ENCODE measurements at places on chromosomes 12 and 14.

- no peak for DNase-seq
Measured at GRCh38 chr12:32475724-32476123, 76.4 kb downstream of the FGD4 start.

GRCh38 chr12:107670999-107671643 lies 14.5 kb upstream of the PWP1 start:
- peak; percentile 32 for DNase-seq

DNA sequence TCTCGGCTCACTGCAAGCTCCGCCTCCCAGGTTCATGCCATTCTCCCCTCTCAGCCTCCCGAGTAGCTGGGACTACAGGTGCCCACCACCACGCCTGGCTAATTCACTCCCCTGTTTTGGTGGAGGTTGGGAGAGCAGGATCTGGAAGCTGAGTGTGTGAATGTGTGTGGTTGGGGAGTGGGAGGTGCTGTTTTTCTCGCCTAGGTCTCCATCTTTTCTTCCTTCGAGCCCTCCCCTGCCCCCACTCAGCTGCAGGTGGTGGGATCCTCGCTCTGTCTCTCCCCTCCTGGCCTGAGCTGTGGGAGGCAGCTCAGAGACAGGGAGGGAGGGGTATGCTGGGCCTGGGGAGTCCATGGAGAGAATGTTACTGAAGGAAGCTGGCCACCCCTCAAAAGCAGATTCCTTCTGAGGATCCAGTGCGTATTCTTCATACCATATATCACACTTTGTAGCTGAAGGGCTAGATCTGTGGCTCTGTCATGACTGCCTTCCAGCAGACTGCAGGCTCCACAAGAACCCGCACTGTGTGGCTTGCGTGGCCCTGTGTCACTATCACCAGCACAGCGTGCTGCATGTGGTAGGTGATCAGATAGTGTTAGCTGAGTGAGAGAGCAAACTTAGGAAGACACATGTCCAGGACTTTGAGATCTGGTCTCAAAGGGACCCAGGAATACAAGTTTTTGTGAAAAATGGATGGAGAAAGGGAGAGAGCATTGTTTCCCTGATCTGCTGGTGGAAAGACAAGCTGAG lies 2.8 kb downstream of the KRT83 start:
- DNase-seq, result no peak

DNA sequence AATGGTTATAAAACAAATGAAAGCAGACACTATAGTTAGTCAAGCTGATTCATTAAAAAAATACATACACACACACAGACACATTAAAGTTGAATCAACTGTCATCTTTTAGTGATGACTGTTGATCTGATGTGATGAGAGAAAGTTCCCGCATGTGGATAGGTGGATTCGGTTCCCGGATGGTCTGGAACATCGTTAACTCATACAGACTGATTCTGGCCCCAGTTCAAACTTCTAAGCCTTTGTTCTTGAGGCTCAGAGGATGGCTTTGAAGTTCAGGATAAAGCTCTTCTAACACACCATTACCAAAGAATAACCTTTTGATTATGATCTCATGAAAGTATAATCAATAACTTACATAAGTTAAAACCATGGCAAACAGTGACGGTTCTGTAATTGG lies 27.5 kb downstream of the WIF1 start:
- DNase-seq, result no peak

DNA sequence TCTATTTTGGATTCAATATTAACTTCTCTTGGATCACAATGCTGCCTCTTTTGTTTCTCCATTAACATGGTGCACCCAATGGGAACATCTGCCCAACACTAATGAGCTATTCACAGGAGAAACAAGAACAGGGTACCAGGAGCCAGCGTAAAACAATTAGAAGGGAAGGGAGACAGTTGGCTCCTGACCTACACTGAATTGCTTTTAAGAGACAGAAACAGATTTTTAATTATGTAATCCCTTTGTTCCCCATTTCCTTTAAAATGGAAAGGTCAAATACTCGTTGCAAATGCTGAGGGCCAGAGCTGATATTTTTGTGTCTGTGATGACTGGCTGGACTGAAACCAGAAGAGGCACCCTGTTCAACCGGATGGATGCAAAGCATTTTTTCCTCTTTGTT lies 108.3 kb downstream of the SEC23A start:
- DNase-seq, result no peak

- no peak for DNase-seq
Measured at GRCh38 chr14:80522936-80523335, 311.6 kb upstream of the DIO2 start.

DNA sequence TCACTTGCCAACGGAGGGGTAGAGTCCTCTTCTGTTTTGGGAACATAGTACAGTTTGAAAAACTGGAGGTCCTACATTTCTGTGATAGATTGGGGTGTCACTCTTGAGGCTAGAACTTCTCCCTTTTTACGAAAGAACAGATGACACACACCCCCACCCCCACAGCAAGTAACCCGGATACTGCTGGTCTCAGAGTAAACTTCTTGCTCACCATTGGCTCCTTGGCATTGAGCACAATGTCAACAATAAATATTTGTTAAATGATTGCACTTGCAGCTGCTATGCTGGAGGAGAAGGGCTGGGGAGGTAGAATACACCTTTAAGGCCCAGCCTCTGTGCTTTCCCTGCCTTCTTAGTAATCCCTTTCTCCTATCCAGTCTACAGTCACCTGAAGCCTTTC lies 149.8 kb downstream of the TGFB3 start:
- DNase-seq, result peak; percentile 27

- DNase-seq, result no peak
Measured at GRCh38 chr12:79397609-79398008, 293.2 kb downstream of the PAWR start.

GRCh38 chr12:68310370-68310769 lies 21.8 kb downstream of the MDM1 start:
- no peak for DNase-seq

DNA sequence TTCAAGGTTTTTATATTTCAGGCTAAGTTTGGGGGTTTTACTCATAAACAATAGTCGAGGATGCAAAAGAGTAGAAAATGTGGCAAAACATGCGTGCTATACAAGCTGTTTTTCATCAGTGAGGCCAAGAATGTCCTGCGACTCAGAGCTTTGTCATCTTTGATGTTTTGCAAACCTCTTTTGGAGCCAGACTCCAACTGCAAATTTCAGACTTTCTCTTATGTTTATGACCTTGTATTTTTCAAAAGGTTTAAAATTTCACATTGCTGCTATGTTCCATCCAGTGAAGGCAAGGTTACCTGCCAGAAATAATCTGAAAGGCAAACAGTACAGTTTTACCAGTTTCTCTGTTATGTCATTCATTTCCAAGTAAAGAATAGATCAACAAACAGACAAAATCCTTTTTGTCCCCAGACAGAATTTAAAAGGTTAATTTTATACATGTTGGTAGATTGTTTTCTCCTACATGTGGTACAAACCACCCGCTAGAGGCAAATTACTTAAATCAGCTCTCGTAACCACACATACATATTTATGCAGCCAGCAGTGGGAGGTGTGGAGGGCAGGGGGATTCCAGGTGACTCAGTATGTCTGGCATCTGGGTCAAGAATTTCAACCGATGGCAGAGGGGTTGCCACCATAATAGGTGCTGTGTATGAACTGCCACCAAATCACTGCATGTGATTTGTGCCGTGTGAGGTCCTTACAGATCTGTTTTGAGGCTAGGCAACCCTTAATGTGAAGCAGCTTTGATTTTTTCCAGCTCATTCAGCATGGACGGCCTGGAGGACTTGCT lies 119.8 kb upstream of the CPM start:
- peak; percentile 75 for DNase-seq
